ENCODE measurements at places on chromosomes 16 and 17.

GRCh38 chr17:67390006-67390645, 13.0 kb downstream of the PITPNC1 start:
- ATAC-seq, result peak; percentile 19

DNA sequence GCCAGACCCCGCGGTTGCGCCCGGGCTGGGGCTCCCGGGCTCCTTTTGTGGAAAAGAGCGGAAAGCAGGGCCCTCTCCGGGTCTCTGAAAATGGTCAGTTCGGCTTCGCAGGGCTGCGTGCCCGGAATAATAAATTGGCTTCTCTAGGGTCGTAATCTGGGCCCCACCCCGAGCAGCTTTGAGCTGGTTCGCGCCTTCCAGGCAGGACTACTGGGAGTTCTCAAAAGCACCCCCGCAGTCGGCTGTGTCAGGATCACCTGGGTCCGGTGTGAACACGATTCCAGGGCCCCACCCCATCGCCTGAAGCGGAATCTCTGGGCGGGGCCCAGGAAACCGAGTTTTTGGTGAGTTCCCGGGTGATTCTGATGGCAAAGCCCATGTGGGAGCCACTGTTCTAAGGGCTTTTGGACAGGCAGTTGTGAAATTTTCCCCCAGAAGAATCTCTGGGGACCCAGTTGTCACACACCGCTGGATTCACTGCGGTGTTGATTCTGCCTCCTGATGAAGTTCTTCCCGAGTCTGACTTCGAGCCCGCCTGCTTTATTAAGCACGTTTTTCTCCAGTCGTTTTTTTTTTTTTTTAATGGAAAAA, 77.0 kb downstream of the MRC2 start:
- ATAC-seq, result peak; percentile 69

- no peak for ATAC-seq
Measured at GRCh38 chr17:54172096-54172984, 349.6 kb downstream of the KIF2B start.

DNA sequence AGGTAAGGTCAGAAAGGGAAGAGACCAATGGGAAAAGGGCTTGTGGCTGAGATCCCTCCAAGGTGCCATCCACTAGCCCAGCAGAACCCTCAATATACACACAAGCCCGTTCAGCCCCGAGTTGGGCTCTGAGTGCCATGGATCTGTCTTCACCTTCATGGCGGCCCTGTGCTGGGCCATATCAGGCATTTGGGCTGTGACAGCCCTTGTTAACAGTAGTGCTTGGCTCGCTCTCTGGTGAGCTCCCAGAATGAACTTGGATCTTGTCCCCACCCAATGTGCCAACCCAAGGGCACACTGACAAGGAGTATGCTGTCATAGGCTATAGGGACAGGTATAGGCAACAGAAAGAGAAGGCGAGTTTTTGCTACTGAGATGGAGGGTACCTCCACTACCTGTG, 182.7 kb downstream of the ZFHX3 start:
- no peak for ATAC-seq

- ATAC-seq, result no peak
Measured at GRCh38 chr17:82960419-82961271, 118.8 kb upstream of the METRNL start.

DNA sequence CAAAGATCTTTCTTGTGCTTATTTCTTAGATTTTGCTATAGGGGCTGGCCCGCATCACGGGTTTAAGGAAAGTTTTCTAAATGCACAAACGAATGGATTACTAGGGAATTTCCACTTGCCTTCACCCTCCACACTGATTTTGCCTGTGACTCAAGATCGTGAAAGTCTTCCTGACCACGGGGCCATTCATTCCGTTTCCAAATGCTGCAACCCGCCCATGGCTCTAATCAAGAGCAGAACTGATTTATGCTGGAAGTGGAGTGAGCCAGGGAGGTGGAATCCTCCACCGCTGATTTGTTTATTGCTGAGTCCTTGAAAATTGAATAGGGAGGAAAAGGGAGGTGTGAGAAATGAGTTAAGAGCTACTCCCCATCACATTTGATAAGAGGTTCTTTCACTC, 52.4 kb downstream of the CA10 start:
- ATAC-seq, result no peak

- ATAC-seq, result no peak
Measured at GRCh38 chr17:77467521-77467920, 326.8 kb downstream of the SEC14L1 start.

GRCh38 chr16:56245197-56245596, 53.9 kb downstream of the GNAO1 start:
- ATAC-seq, result no peak

GRCh38 chr17:77045441-77046041, 95.2 kb upstream of the SEC14L1 start:
- ATAC-seq, result peak; percentile 92

DNA sequence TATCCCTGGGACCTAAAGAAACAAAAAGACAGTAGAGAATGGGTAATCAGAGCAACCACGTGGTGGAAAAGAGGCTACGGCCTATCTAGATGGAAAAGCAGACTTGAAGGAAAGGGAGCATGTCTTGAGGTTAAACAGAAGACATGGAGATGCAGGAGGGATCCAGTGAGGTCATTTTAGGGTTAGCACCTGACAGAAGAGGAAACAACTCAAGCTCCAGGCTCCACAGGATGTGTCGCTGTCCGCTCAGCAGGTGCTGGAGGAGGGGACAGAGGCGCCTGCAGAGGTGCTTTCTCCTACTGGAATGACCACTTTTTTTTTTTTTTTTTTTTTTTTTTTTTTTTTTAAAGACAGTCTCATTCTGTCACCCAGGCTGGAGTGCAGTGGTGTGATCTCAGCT, 47.5 kb upstream of the CLEC3A start:
- ATAC-seq, result no peak

DNA sequence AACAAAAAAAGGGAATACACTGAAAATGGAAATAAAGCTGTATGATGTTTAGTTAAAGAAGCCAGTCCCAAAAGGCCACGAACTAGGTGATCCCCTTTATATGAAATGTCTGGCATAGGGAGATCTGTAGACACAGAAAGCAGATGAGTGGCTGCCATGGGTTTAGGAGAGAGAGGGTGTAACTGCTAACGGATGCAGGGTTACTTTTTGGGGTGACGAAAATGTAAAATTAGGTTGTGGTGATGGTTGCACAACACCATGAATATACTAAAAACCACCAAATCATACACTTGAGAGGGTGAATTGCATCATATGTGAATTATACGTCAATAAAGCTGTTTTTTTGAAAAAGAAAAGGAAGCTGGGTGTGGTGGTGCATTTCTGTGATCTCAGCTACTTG, 99.6 kb downstream of the ADCY9 start:
- no peak for ATAC-seq

GRCh38 chr17:21004016-21004930, 38.5 kb downstream of the USP22 start:
- peak; percentile 17 for ATAC-seq

- ATAC-seq, result peak; percentile 35
Measured at GRCh38 chr17:39782481-39782880, 44.7 kb downstream of the GRB7 start.

DNA sequence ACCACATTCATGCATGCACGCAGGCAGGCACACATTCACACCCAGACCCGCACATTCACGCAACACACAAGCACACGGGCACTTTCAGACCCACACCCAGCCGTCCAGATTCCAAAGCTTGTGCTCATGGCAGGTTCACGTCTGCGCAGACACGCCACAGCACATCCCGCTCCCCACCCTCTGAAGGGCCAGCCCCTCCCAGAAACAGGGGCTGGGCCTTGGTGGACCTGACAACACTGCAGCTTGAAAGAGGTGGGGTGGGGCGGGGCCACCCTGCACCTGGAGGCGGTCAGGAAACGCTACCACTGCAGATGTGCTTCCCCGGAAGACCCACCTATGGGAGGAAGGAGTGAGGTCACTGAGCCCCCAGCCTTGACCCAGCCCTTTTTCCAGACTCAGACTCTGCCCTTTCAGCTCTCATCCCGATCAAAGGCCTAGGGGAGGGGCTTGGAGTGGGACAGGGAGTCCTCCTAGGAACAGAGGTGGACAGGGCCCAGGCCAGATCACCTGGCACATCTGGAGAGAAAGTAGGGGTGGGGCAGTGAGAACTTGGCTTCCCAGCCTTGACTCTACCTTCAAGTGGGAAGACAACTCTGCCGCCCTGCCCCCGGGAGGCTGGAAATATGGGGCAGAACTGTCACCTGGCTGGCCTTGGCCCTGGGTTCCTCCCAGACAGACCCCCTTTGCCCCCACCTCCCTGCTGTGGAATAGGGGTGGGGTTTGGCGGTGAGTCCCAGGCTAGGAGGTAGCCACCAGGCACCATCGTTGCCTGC, 11.0 kb downstream of the P3H4 start:
- peak; percentile 93 for ATAC-seq

DNA sequence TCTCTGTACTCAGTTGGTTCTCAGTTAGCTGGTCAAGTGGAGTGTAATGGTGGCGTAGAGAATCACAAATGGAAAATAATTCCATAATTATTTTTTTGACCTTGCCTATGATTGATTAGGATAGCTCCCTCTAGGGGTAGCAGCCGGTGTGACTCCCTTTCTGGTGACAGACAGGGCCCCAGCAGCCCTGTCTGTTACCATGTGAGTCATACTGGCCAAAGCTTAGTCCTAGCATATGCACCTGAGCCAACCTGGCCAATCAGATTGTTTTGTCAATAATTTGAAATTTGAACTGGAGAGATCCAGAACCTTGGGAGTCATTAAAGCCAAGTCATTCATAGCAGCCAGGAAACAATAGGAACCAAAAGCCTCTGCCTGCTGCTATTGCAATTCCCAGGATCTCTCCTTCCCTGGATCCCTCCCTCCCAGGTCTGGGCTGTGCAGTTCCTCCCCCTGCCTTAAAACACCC, 5.6 kb downstream of the PNPO start:
- ATAC-seq, result peak; percentile 81

- ATAC-seq, result no peak
Measured at GRCh38 chr16:3171181-3171854, 16.7 kb upstream of the OR1F1 start.

DNA sequence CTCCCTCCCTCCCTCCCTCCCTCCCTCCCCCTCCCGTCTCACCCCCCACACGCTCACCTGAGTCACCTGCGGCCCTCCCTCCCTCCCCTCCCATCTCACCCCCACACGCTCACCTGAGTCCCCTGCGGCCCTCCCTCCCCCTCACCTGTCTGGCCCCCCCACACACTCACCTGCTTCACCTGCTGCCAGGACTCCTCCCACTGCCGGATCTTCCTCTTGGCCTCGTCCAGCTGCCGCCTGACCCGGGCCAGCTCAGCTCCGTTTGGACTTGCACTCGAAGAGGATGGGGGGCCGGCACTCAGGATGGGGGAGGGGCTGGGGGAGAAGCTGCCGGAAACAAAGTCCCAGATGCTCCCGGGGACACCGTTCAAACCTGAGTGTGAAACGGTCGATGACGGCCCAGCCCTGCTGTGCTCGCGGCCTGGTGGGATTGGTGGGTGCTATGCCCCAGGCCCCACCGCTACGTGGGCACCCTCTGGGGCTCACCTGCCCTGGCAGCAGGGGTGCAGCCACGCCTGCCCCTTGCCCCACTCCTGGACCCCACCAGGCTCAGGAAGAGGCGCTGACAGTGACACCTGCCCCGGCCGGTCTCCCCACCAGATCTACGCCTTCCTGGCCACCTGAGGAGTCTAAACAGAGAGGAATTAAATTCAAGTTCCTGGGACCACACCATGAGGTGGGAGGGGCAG, 15.9 kb downstream of the GNPTG start:
- ATAC-seq, result no peak

DNA sequence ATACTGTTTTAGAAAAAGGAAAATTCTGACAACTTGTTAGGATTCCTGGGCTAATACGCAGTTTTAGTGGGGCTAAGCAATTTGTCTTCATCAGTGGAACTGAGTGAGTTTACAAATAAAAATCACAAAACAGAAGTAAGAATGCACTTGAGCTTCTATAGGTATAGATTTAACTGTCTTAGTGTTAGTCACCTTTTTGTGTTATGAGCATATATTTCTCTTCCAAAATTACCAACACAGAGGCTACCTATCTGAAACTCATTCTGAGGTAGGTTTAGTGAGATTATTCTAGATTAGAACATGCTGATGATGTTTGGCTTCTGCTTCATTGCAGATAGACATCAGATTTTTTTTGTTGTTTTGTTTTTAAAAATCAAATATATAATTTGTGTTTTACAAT, 23.2 kb downstream of the METTL9 start:
- no peak for ATAC-seq

- no peak for ATAC-seq
Measured at GRCh38 chr17:7241090-7241733, 1.0 kb downstream of the GABARAP start.

- no peak for ATAC-seq
Measured at GRCh38 chr17:16288860-16289571, 64.3 kb downstream of the CENPV start.

- ATAC-seq, result peak; percentile 86
Measured at GRCh38 chr17:80254396-80255251, 6.0 kb upstream of the RNF213 start.

GRCh38 chr16:9337308-9338032, 246.0 kb downstream of the HAPSTR1 start:
- ATAC-seq, result no peak

DNA sequence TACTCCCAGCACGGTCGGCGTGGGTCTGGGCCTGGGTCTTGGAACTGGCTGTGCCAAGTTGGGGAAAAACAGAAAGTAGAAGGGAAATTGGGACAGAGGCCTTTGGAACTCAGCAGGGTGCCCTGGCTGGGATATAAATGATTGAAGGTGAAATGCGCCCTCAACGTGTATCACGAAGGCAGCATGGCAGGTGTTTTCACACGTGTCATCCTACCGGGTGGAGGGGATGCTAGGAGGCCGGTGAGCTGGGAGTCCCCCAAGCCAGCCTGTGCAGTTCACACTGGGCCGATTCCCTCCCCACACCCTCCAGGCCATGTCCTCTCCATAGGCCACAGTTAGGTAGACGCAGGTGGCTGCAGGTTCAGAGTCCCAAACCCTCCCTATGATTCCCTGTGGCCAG, 6.0 kb downstream of the TNFAIP1 start:
- no peak for ATAC-seq

DNA sequence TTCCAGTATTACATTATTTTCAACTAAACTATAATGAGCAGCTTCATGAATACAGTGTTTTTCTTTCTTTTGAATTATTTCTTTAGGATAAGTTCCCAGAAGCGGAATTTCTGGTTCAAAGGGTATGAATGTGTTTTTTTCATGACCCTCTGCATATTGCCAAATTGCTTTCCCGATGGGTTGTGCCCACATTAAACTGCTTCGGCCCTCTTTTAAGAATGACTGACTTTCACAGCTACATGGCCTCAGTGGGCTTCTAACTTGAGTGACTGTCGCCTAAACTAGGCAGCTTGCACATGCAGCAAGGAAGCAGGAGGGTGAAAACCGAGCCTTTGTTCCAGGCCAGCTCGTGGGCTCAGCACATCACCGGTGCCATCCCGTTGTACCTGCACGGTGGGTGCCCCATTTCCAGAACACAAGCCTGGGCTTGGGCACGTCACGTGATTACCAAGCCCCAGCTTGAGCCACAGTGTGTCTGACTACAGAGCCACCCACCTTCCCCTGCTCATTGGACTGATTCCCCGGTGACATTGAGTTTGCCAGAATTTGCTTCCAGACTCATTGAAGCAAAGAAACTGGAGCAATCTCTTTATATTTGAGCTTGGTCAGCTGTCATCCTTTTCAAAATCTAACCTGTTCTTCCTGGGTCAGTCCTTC, 112.8 kb downstream of the CLEC16A start:
- ATAC-seq, result peak; percentile 61

GRCh38 chr17:67999291-67999911, 3.1 kb upstream of the C17orf58 start:
- ATAC-seq, result peak; percentile 36

All from esophagus mucosa (tissue), 1 donor.